ENCODE measurements at places on chromosomes 6 and 20.

GRCh38 chr20:13121840-13122515 lies 99.1 kb upstream of the ISM1 start:
- no peak for DNase-seq

DNA sequence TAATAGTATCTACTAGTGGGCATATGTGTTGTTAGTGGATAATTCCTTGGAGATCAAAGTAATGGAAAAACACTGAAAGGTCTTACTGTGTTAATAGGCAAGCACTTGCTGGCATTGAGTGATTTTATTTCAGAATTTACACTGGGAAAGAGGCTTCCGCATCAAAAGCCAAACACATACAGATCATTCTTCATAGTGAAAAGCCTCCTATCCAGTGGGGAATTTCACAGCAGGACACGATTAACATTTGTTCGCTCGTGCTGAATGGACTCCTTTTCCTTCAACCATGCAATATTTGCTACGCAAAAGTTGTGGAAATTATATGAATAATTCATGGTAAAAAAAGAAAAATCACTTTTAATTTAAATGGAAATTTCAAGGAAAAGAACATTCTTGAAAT lies 26.4 kb downstream of the GABRR1 start:
- DNase-seq = no peak

DNA sequence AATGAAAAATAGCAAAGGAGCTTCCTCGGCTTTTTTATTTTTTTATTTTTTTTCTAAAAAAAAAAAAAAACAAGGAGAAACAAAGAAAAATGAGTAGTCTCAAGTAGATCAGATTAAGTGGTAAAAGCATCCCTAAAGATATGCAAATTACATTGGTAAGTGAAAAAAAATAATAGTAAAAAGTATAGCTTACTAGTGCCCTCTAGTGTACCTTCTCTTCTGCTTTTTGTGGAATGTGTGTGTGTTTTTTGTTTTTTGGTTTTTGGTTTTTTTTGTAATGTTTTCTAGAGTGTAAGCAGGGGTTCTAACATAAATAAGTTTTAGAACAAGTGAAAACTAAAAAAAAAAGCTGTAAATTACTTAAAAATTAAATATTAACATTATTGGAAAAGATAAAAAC lies 1062.0 kb downstream of the HACE1 start:
- no peak for DNase-seq

- DNase-seq = no peak
These were observed 140.5 kb upstream of the SYNDIG1 start for GRCh38 chr20:24328901-24329300.

- no peak for DNase-seq
These were observed 24.7 kb downstream of the TTLL9 start for GRCh38 chr20:31894980-31895675.

GRCh38 chr20:52103913-52104545 lies 87.5 kb downstream of the ZFP64 start:
- no peak for DNase-seq

GRCh38 chr6:70537266-70537665 lies 29.5 kb upstream of the SDHAF4 start:
- no peak for DNase-seq

DNA sequence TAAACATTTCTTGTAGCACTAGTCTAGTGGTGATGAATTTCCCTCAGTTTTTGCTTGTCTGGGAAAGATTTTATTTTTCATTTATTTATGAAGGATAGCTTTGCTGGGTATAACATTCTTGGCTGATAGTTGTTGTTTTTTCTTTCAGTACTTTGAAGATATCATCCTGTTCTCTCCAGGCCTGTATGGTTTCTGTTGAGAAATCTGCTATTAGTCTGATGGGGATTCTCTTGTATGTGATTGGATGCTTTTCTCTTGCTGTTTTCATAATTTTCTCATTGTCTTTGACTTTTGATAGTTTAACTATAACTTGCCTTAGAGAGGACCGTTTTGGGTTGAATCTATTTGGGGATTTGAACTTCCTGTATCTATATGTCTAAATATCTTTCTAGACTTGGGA lies 207.1 kb downstream of the PACRG start:
- no peak for DNase-seq

Data from activated CD4-positive, CD25-positive, alpha-beta regulatory T cell (primary cell).